ENCODE measurements at places on chromosomes 7 and 10. TPM values are rescaled to one million over a fixed set of nuclear protein-coding genes. Genes with fewer than 3 reads are reported as not detected.

The OPALIN gene
- total RNA-seq: not detected

The PHKG1 gene
- total RNA-seq: 1.1 TPM

The CCDC172 gene
- not detected for total RNA-seq

The RGR gene
- total RNA-seq: not detected

The GDF10 gene
- 1.2 TPM for total RNA-seq

The FKBP6 gene
- not detected for total RNA-seq

The SPDYE16 gene
- total RNA-seq: not detected

The JAKMIP3 gene
- not detected for total RNA-seq

The PLXDC2 gene
- 94.1 TPM for total RNA-seq

The PNLIPRP3 gene
- total RNA-seq: not detected

The ACSM6 gene
- total RNA-seq: not detected

The UNCX gene
- total RNA-seq: not detected

The PPIF gene
- total RNA-seq: 172 TPM

The EPO gene
- total RNA-seq: not detected

The ACTL6B gene
- not detected for total RNA-seq

The CHAT gene
- total RNA-seq: not detected

The ENTPD1 gene
- 41.6 TPM for total RNA-seq

The PGAM1 gene
- 171 TPM for total RNA-seq

The SLC37A3 gene
- 15.0 TPM for total RNA-seq

The LRRD1 gene
- not detected for total RNA-seq

The OR6V1 gene
- total RNA-seq: not detected

The OR2A5 gene
- total RNA-seq: not detected
